ENCODE measurements at places on chromosomes 12 and 14.

DNA sequence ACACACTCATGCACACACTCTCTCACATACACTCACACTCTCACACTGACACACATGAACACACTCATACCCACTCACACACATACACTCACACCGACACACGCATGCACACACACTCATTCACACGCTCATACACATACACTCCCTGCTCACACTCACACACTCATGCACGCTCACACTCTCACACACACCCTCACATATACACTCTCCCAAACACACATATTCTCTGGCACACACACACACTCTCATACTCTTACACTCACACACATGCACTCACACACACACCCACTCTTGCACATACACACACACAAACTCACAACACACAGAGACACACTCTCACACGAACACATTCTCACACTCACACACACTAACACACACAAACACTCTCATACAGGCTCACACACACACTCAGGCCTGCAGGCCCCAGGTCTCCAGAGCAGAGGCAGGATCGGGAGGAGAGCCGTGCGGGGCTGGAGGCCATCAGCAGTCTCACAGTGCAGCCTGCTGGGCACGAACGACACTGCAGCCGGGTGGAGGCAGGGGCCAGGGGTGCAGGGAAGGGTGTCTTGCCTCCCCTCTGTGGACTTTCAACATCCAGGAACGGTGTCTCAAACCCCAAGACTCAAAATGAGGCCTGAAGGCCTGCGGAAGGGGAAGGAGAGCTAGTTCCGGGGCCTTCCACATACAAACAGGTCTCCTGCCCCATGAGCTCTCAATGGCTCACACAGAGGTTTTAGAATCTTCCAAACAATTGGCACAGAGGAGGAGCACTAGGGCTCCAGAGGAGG lies 148.7 kb downstream of the ANO2 start:
- peak; percentile 35 for DNase-seq

GRCh38 chr12:2395354-2395977 lies 342.7 kb downstream of the CACNA1C start:
- peak; percentile 50 for DNase-seq

GRCh38 chr12:117377758-117378157 lies 16.3 kb upstream of the NOS1 start:
- DNase-seq = no peak

- no peak for DNase-seq
These were observed 435 bp downstream of the FOXM1 start for GRCh38 chr12:2876431-2877046.

DNA sequence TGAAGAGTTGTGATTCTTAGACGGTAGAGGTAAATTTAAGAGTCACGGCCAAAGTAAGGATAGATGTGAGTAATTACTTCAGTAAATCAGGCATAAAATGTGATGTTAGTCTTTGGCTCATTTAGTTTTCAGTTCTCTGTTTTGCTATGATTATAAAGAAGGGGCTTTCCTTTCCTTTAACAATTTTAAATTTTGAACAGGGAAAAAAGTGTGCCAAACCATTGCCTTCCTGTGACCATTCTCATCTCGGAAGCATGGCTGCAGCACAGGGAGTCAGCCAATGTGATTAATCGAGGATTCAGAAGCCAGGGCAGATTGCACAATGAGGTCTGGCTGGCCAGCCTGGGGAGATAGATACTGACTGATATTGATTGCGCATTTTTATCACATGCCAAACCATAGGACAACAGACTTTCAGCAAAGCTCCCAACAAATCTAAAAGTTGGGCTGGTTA lies 480.2 kb upstream of the PRICKLE1 start:
- no peak for DNase-seq

DNA sequence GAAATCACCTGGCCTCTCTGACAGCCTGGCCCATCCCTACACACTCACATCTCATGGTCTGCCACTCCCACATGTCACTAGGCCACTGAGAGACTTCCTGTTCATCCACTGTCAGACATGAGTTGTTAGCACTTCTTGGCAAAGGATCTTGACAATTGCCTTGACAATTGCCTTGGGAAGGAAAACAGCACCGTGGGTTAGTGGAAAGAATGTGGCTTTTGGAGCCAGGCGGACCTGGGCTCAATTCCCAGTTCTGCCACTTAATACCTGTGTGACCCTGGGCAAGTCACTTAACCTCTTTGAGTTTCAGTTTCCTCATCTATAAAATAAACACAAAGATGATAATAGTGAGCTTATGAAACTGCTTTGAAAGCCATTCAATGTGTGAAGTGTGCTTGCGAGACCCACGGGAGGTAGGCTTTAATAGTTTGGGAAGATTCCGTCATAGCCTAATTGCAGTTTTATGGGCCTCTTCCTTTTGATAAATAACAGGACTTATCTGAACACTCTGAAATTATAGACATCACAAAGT lies 250.4 kb downstream of the C12orf75 start:
- DNase-seq = no peak

- no peak for DNase-seq
These were observed 52.1 kb downstream of the GALNT4 start for GRCh38 chr12:89472508-89472907.

- no peak for DNase-seq
These were observed 8.1 kb downstream of the ATP6V0A2 start for GRCh38 chr12:123720141-123720814.

GRCh38 chr12:20205854-20206253 lies 162.5 kb upstream of the PDE3A start:
- no peak for DNase-seq

DNA sequence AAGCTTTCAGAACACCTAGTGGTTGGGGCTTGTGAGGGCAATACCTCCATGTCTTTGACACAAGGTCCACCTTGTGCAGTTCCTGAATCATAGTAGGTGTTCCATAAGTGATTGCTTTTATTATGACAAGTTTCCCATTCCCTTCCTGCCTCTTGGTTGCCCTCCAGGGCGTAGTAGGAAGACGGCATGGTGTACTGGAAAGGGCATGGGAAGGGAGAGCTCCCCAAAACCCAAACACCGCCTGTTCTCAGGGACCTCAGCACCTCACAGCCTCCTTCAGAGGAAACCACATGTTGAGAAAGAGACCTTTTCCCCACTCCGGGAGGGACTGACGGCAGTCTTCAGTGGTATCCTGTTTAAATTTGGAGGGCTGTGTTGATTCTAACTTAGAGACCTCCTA lies 21.1 kb downstream of the EVL start:
- no peak for DNase-seq

DNA sequence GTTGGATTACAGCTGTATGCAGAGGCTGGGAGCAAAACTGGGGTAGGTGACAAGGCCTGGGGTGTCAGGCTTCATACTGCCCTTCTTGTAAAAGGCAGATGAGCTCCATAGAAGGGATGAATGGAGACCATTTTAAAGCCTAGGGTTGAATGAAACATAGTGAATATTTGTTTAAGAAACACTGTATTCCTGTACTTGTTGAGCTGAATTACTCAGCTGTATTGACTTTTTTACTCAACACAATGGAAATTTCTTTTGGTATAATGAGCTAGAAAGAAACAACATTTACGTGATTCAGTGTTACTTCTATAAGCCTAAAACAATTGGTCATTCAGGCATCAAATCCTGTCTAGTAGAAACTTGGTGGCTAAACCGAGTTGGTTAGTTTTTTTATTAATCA lies 14.1 kb downstream of the ATP6V0A2 start:
- DNase-seq = no peak

- DNase-seq = no peak
These were observed 73.1 kb downstream of the ADCK1 start for GRCh38 chr14:77872983-77873382.

DNA sequence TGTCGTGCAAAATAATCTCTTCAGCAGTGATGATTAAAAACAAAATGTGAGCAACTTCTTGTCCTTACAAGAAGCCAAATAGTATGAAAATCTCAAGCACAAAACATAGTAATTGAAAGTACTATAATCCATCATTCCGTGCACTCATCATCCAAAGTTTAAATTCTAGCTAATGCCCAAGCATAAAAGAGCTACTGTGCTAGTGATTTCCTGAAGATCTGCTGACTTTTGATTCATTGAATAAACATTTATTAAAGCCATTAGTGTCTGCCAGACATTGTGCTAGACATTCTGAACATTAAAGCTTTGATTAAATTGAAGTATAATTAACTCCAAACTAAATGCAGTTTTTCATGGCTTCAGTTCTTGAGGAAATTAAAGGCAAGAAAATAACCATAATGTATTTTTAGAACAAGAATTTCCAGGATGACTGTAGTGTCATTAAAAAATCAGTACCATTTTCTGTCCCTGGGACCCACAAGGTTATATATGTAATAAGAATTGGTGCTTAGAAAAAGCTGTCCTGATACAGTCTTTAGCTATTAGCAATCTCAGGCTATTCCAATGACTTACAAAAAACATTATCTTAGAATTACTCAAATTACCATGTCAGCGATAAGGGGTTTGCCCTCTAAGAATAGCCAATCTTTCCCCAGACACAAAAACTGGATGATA lies 71.7 kb downstream of the CMAS start:
- DNase-seq = no peak

- DNase-seq = no peak
These were observed 20.3 kb downstream of the MTA1 start for GRCh38 chr14:105439710-105440553.

DNA sequence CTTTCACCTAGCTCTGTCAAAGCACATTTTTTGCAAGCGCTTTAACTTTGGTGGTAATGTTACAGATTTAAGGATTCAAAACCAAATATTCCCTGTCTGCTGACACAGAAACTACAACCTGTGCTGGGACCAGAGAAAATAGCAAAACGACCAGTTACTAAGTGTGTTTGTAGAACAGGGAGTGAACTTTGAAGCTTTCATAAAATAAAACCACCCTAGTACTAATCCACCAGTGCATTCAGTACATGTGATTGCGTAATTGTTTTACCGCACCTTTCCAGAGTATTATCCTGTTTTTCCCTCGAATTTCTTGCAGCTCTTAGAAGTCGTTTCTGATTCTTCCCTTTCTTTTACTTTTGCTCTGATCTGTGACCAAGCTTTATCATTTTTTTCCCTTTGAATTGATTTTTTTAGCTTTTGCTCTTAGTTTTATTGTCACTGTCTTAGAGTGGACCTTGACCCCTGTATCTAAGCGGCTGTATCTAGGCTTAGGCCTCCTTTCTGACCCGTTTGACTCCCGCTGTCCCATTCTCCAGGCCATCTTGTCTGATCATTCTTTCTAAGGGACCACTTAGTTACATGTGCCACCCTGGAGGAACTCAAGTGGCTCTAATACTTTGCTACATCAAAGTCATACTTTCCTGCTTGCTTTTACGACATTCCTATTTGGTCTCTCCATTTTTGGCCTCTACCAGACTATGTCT lies 429.4 kb downstream of the PCNX1 start:
- no peak for DNase-seq

GRCh38 chr12:46158501-46158900 lies 110.3 kb downstream of the SLC38A1 start:
- no peak for DNase-seq

DNA sequence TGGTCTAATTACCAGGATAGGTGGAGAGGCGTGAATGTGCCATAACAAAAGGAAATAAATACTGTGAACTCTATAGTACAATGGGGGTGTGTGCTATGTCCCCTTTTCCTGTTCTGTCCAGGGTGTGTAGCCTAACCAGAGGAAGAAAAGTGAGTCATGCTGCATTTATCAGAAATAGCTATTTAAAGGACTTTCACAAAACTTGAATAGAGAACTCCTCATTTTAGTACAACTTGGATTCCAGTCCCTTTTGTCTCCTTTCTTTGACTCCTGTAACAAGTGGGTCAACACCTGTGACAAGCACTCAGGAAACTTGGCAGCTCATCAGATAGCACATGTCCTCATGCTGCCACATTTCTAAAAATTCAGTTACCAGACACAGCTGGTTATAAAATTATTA lies 123.4 kb downstream of the CCDC91 start:
- no peak for DNase-seq

DNA sequence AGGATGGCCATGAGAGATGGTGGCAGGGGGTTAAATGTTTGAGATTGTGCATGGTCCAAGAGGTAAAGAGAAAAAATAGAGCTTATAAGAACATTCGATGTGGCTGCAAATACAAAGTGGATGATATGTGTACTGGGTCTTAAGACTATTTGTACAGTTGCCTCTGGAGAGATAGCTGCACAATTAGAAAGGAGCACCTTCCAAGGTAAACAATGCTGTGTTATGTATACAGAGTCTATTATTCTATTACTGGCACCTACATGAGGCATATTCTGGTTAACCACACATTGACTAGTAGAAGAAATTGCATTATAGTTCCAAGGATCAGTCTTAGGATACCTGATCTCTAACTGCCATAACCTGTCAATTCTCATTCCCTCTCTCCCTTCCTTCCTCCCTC lies 238.0 kb upstream of the FOXN3 start:
- no peak for DNase-seq

DNA sequence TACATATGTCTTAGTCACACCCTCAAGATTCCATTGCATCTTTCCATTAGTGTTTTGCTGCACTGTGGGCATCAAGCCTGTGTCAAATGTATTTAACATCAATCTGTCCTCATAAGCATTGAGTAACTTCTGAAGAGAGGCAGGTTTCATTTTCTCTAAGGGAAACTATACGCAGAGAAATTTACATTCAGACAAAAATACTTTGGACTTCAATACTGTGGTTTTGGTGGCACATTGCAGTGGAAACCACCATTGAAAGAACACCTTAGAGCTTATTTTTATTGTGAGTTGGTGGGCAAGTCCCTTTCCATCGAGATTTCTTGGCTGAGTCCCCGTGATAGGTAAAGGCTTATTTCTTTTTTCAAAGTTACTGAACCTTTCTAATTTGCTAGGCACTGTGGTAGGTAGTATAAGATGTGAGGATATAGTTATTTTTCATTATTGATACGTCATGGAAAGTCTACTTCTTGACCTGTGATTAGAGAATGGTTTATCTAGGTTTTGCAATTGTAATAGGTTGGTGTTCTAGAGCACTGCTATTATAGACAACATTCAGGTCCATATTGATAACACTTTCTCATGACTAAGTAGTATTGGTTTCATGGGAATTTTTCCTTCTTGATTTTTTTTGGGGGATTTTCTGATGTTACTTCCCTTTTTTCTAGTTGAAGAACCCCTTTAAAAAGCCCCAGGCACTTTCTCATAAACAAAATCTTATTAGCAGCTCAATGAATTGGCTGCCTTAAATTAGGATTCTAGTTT lies 81.9 kb downstream of the CFAP54 start:
- DNase-seq = no peak

Data from activated naive CD4-positive, alpha-beta T cell treated with anti-CD3 and anti-CD28 coated beads, Interleukin-2, amount 50 U/mL, for 72 hours (primary cell).